ENCODE measurements at places on chromosomes 7 and 10.

- no peak for DNase-seq
Measured at GRCh38 chr10:88270871-88271713, 312.0 kb downstream of the RNLS start.

DNA sequence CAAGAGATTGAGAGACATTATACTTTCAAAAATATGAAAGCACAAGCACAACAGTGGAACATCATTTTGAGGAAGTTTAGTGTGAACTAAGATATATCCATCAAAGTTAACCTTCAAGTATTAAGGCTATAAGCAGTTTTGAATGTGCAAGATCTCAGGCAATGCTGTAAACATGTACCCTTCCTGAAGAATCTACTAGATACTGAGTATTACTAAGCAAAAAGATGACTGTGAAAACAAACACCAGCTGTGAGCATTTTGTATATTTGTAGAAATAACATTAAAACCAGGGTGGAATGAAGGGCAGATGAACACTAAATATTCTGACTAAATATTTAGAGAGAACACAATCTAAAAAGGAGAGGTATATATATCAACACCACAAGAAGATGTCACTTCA, 41.3 kb upstream of the ADRA2A start:
- no peak for DNase-seq

GRCh38 chr7:128073671-128074310, 42.6 kb upstream of the LRRC4 start:
- no peak for DNase-seq

- no peak for DNase-seq
Measured at GRCh38 chr7:151923097-151923876, 33.0 kb upstream of the GALNTL5 start.

DNA sequence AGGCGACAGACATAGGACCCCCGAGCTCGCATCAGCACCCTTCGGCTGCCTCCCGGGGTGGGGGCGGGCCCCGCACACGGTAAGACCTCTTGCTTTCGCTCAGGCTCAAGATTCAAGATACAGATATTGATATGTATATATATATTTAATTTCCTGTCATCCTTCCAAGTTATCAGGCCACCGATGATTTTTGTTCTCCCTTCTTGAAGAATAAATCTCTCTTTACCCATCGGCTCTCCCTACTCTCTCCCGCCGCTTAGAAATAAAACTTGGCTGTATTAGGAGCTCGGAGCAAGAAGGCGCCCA, 603 bp downstream of the ADRA2A start:
- DNase-seq, result no peak

GRCh38 chr10:119522747-119523426, 19.6 kb downstream of the RGS10 start:
- DNase-seq, result no peak

- peak; percentile 92 for DNase-seq
Measured at GRCh38 chr10:74589226-74589673, 237.2 kb upstream of the KAT6B start.

- no peak for DNase-seq
Measured at GRCh38 chr10:99304862-99305229, 24.3 kb upstream of the CNNM1 start.

GRCh38 chr7:132410861-132411541, 165.3 kb downstream of the PLXNA4 start:
- no peak for DNase-seq

DNA sequence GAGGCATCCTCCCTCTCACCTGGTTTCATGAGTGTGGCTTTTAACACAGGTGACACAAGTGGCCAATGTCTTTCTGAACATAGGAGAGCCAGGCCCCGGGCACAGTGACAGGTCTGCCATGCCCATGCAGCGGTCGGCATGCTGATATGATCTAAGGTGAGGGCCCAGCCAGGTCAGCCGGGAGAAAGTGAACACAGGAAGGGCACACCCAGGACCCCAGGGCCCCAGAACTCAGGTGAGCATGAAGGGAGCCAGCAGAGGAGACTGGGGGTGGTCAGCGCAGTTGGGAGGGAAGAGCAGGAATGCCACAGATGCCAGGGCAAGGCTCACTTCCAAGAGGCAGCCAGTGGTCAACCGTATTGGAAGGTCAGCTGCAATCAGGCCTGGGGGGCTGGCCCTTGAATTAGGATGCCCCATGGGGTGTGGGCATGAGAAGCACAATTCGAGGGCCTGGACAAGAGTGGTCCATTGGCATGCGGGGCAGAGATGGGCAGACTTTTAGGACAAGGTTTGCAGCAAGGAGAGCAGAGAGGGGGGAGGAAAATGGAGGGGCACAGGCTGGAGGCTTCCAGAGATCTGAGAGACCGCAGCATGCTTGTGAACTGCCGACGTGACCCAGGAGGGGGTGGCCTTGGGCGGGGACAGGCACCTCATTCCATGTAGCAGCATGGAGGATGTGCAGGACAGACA, 3.9 kb upstream of the INPP5A start:
- DNase-seq, result peak; percentile 48

DNA sequence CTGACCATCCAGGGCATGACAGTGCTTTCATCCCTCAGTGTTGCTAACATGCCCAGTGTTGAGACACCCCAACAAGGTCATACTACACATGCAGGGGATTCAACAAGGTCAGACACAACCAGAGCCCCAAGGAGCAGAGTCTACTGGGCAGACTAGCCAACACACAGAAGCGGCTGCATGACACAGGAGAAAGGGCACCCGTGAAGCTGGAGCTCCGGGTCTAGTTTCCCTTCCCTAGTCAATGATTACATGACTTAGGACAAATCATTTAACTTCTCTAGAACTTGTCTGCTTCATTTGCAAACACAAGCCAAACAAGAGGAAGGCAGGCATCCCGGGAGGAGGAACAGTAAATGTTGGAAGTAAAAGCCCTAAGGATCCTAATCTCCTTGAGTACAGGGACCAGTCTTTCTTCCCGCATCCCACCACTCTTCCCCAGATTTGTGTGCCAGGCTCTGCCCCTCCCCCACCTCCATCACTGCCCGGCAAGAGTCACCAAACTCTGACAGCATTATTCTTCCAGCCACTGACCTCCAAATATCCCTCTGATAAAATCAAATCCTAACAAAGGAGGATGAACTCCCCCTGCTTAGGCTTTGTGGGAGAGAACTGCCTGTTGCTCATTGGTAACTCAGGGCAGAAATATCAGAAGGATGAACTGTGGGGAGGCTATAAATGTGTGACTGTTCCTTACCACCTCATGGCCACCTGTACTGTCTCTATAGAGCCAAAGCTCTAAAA, 104.3 kb downstream of the KCNMA1 start:
- DNase-seq, result no peak

DNA sequence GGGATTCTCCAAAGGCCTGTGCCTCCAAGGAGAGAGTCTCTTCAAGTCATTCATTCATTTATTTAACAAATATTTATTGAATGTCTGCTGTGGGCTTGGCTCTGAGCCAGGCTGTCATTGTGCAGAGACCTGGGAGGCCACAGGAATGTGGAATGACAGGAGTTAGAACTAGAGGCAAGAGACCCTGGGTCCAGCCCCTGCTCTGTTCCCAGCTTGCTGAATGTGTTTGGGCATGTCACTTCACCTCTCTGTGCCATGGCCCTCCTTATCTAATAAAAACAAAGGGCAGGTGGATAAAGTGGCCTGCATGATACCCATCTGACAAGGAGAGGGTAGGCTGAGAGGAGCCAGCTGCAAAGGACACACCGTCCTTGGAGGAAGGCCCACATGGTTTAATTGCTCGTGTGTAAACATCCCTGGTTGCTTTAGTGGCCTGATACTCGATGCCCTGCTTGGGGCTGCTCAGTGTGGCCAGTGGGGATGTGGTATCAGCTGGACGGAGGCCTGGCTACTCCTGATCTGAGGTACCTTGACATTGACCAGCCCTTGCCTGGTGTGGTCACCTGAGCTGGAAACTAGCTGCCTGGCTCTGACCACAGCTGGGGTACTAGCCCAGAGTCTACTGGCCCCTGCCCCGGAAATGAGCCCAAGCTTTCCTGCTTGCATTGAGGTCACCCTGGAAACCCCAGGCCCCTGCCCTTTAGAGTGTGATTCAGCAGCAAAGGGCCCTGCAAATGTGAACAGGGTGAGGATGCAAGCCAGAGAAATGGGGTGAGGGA, 116.2 kb downstream of the CDH23 start:
- DNase-seq, result peak; percentile 20

GRCh38 chr7:30815951-30816644, 44.9 kb downstream of the MINDY4 start:
- no peak for DNase-seq

DNA sequence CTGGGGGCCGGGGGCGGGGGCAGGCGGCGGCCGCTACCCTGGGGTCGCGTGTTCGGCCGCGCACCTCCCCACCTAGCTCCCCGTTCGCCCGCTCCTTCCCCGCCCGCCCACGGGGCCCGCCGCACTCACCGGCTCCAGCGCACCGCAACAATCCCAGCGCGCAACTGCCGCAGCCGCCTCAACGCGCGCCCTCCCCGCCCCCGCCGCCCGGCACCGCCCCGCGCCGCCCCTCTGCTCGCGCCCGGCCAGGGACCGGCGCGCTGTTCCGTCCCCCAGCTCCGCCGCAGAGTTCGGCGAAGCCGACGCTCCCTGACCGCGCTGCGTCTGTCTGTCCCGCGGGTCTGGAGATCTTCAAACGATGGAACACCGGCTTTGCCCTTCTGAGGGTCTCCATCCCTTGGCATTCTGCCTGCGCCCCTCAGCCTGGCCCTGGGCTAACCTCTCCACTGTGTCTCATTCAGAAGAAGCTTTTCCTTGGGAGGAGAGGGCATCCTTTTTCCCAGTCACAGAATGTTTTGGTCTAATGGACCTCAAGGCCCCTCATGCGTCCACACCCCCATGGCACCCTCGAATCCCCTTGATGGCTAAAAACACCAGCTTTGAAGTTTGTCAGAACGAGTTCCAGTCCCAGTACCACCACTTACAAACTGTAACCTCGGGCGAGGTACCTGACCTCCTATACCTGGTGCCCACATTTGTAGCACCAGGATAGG, at the start of gene NT5C2:
Gene NT5C2, minus strand, starts transcription at position 166 of the 713 bp plus-strand sequence. CDS start 18,314 bp downstream, outside the sequence.
- DNase-seq, result peak; percentile 79

DNA sequence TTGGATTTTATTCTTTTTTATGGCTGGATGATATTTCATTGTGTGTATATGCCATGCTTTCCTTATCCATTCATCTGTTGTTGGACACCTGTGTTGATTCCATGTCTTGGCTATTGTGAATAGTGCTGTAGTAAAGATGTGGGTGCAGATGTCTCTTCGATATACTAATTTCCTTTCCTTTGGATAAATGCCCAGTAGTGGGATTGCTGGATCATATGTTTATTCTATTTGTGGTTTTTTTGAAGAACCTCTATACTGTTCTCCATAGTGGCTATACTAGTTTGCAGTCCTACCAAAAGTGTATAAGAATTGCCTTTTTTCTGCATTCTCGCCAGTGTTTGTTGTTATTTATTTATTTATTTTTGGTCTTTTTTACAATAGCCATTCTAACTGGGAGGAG, 159.8 kb downstream of the WNT2 start:
- DNase-seq, result no peak

GRCh38 chr10:71436268-71437125, 39.8 kb downstream of the CDH23 start:
- no peak for DNase-seq

DNA sequence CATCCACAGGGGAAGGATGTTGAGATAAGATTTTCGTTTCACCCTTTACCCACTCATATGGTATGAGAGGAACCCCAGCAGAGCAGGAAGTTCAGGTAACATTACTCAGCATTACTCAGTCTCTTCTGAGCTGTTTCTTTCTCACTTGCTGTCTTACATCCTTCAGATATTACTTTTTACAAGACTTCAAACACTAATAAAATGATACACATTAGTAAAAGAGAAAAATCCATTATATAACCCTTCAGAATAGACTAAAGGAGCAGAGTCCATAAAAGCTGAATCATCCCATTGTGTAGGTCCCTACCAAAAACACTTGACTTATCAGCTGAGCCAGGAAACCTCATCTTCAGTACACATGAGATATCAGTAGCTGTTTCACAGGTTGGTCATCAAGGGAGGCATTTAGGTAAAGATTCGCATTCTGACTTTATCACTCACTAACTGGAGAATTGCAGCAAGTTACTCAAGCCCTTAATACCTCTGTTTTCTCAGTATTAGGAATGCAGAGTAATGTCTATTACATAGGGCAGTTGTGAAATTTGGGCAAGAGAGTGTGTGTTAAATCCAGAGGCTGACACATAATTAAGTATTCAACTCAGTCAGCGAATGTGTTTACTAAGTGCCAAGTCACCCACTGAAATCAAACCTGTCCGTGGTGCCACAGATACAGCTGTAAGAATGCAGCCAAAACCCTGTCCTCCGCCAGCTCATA, 44.7 kb downstream of the KLF6 start:
- no peak for DNase-seq
